ENCODE measurements at places on chromosomes 12 and 14. TPM values are rescaled to one million over a fixed set of nuclear protein-coding genes. Genes with fewer than 3 reads are reported as not detected.

GRCh38 chr12:68844788-68845695, 37.1 kb downstream of the MDM2 start:
- H3K27ac ChIP-seq, result no peak overlapping the region
- peaks cover 4% of the 10 kb centered on the region for H3K36me3 ChIP-seq
- no peak for DNase-seq

- H3K27ac ChIP-seq, result no peak overlapping the region
- no peaks in the 10 kb centered on the region for H3K4me1 ChIP-seq
- H3K27me3 ChIP-seq, result no peaks in the 10 kb centered on the region
- H3K4me3 ChIP-seq, result no peak overlapping the region
These were observed 694.8 kb upstream of the MIS18BP1 start for GRCh38 chr14:45947830-45948229.

- H3K36me3 ChIP-seq, result no peaks in the 10 kb centered on the region
- H3K27ac ChIP-seq, result no peak overlapping the region
- no peak overlapping the region for H3K4me3 ChIP-seq
- DNase-seq, result no peak
These were observed 107.1 kb downstream of the TMTC1 start for GRCh38 chr12:29676676-29677075.

GRCh38 chr12:18723752-18724151, 14.1 kb downstream of the PLCZ1 start:
- H3K27ac ChIP-seq, result no peak overlapping the region
- H3K4me3 ChIP-seq, result no peak overlapping the region
- no peaks in the 10 kb centered on the region for H3K4me1 ChIP-seq
- no peaks in the 10 kb centered on the region for H3K36me3 ChIP-seq
- no peaks in the 10 kb centered on the region for H3K27me3 ChIP-seq
- no peak for DNase-seq

DNA sequence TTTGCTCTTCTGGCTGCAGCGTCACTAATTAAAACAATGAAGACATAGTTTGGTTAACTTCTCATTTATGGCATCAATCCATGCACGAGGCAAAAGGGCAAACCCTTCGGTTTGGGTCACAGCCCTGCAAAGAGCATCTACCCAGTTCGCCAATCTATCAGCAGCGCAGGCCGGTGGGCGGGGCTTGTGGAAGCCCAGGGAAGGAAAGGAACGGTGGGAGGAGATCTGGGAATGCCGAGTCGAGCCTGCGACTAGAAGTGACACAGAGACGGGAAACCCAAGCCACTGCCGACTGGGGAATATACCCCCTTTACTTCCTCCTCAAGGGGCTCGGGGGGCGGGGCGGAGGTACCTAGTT, 466 bp downstream of the KICS2 start:
- H3K27me3 ChIP-seq, result no peaks in the 10 kb centered on the region
- H3K4me1 ChIP-seq, result no peaks in the 10 kb centered on the region
- H3K4me3 ChIP-seq, result peak overlapping the region; percentile 71
- no peaks in the 10 kb centered on the region for H3K36me3 ChIP-seq

- H3K27ac ChIP-seq, result no peak overlapping the region
- no peaks in the 10 kb centered on the region for H3K27me3 ChIP-seq
- no peak for DNase-seq
- no peaks in the 10 kb centered on the region for H3K36me3 ChIP-seq
These were observed 293.9 kb downstream of the RAD51B start for GRCh38 chr14:68113343-68113930.

DNA sequence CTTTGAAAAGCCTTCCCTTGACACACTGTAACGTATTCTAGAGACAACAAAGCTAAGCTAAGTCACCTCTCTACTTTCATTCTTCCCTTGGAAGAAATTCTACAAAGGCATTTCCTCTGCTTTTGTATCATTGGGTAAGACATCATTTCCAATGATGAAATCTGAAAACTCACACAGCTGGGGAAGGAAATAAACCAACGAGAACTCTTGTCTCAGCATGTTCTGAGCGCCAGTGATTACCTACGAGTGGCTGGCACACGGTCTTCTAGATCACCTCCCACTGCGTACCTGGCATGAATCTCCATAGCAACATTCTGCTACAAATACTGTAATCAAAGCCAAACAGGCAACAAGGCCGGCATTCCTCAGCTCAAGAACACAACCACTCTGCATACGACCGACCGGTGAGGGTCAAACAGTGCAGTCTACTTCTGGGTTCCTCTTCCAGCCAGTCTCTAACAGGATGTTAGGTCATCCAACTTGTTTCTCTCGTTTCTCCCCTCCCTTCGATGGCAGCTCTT, 7.6 kb downstream of the VPS37B start:
- H3K36me3 ChIP-seq, result no peaks in the 10 kb centered on the region
- H3K27me3 ChIP-seq, result no peaks in the 10 kb centered on the region
- no peak for DNase-seq
- H3K4me3 ChIP-seq, result no peak overlapping the region
- peak overlapping the region; percentile 61 for H3K27ac ChIP-seq
- no peaks in the 10 kb centered on the region for H3K4me1 ChIP-seq

DNA sequence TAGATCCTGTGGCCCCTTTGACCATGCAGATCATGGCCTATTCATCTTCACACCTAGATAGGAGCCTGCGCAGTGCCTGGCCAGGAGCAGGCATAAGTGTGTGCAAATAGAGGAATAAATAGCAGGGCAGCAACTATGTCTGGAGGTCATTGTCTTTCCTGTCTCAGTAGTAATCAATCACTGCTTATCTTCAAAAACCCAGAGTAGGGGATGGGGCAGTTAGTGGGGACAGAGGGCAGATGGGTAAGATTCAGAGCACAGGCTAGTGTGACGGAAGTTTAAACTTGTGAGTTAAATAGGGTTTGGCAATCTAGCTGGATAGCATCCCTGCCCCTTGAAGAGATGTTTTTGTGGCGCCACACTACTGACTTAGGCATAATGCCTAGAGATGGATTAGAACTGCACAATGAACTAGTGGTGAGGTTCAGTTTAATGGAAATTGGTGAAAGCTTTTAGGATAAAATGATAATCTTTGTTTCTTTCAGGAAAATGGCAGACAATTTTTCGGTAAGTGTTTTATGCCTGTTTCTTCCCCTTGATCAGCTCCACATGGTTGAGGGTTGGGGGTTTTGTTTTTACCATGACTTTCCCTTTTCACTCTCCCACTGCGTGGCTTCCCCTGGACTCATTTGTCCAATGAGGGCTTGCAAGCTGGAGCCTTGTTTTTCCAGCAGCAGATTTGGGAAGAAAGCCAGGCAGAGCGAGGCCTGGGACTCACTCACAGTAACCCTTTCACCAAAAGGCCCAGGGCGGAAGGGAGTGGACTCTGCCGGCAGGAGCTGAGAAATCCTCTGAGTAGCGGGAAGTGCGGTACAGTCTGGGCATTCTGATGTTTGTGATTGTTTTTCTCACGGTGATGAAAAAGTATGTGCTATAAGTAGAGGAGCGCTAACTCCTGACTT, 8.1 kb downstream of the LGALS3 start:
- H3K4me3 ChIP-seq, result peak overlapping the region; percentile 19
- DNase-seq, result peak; percentile 91
- peaks cover 28% of the 10 kb centered on the region for H3K36me3 ChIP-seq
- no peaks in the 10 kb centered on the region for H3K27me3 ChIP-seq

- H3K27ac ChIP-seq, result no peak overlapping the region
- H3K4me1 ChIP-seq, result no peaks in the 10 kb centered on the region
- no peaks in the 10 kb centered on the region for H3K27me3 ChIP-seq
- no peaks in the 10 kb centered on the region for H3K36me3 ChIP-seq
- DNase-seq, result no peak
- no peak overlapping the region for H3K4me3 ChIP-seq
These were observed 193.7 kb upstream of the FRMD6 start for GRCh38 chr14:51457843-51458562.

GRCh38 chr12:109871668-109872314, 8.6 kb downstream of the GLTP start:
- no peaks in the 10 kb centered on the region for H3K4me1 ChIP-seq
- H3K4me3 ChIP-seq, result no peak overlapping the region
- no peaks in the 10 kb centered on the region for H3K36me3 ChIP-seq
- no peaks in the 10 kb centered on the region for H3K27me3 ChIP-seq

DNA sequence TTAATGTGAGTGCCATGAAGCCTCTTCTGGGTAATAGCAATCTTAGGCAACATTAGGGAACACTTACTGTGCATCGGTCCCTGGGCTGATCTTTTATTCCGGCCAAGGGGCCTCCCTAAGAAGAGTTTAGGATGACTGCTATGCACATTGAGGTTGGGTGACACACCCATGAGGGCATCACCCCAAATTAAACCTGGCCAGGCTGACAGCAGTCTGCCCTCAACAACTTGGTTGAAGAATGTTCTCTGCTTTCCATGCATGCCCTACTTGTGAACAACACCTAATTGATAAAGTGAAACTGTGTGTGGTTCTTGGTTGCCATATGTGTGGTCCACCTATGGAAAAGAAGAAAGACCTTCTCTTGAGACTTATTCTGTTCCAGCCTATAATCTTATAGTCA, 1098.0 kb downstream of the BCL11B start:
- no peak overlapping the region for H3K4me3 ChIP-seq
- H3K4me1 ChIP-seq, result no peaks in the 10 kb centered on the region
- DNase-seq, result no peak
- no peaks in the 10 kb centered on the region for H3K36me3 ChIP-seq
- no peak overlapping the region for H3K27ac ChIP-seq

GRCh38 chr12:124295431-124296058, 652 bp downstream of the RFLNA start:
- peaks cover 33% of the 10 kb centered on the region for H3K27me3 ChIP-seq
- no peak for DNase-seq
- no peaks in the 10 kb centered on the region for H3K4me1 ChIP-seq
- H3K4me3 ChIP-seq, result peak overlapping the region; percentile 48

- no peak for DNase-seq
- peaks cover 65% of the 10 kb centered on the region for H3K4me1 ChIP-seq
- no peaks in the 10 kb centered on the region for H3K27me3 ChIP-seq
- H3K27ac ChIP-seq, result peak overlapping the region; percentile 76
These were observed 22.5 kb downstream of the MAX start for GRCh38 chr14:65079768-65080167.

- H3K4me3 ChIP-seq, result no peak overlapping the region
- DNase-seq, result no peak
- H3K4me1 ChIP-seq, result peaks cover 24% of the 10 kb centered on the region
- H3K36me3 ChIP-seq, result no peaks in the 10 kb centered on the region
These were observed 201.9 kb downstream of the FOXN3 start for GRCh38 chr14:89215114-89215513.

GRCh38 chr12:40375076-40375475, 150.3 kb downstream of the LRRK2 start:
- DNase-seq, result no peak
- no peak overlapping the region for H3K27ac ChIP-seq
- no peaks in the 10 kb centered on the region for H3K27me3 ChIP-seq
- no peaks in the 10 kb centered on the region for H3K4me1 ChIP-seq
- H3K4me3 ChIP-seq, result no peak overlapping the region

GRCh38 chr14:93281937-93282336, 50.9 kb downstream of the BTBD7 start:
- no peaks in the 10 kb centered on the region for H3K4me1 ChIP-seq
- no peak for DNase-seq
- no peaks in the 10 kb centered on the region for H3K36me3 ChIP-seq
- no peak overlapping the region for H3K4me3 ChIP-seq
- no peak overlapping the region for H3K27ac ChIP-seq
- H3K27me3 ChIP-seq, result no peaks in the 10 kb centered on the region

DNA sequence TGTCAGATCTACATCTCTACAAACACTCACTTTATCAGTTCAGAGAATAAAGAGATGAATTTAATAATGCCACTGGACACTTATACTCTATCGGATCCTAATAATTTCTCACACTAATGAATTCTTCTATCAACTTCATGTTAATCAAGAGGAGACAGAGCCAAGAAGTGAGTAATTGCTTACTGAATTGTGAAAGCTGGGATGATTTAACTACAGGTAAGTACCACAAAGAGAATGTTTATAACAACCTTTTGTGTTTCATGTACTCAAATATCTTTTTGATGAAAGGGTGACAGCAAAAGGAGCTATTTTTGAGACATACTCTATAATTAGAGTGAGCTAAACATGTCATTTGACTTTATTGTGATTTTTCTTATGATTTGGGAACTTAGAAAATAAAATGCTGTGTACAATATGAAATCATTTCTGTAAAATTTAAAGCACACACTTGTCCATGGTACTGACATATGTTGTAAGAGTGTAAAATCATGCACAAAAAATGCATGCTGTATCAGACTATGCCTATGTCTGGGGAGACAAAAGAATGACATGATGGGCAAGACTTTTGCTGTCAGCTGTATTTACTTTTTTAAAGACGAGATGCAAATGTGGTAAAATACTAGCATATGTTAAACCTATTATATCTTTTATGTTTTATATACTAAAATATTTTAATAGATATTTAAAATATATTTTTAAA, 361.2 kb downstream of the CCER1 start:
- no peaks in the 10 kb centered on the region for H3K36me3 ChIP-seq
- no peak overlapping the region for H3K27ac ChIP-seq
- H3K27me3 ChIP-seq, result no peaks in the 10 kb centered on the region
- no peaks in the 10 kb centered on the region for H3K4me1 ChIP-seq

DNA sequence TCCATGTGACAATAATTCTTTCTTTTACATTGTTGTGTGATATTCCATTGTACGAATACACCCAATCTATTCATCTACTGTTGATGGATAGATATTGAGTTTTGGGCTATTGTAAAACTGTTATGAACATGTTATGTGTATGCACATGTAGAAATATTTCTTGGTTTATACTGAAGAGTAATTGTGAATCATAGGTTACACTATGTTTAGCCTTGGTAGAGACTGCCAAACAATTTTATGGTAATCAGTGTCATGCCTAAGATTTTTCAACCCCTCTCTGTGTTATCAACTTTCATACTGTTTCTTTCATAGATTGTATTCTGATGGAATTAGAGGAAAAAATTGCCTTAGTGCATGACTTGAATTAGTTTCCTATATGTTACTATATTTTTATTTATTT, 39.5 kb downstream of the FRMD6 start:
- H3K27me3 ChIP-seq, result no peaks in the 10 kb centered on the region
- H3K27ac ChIP-seq, result no peak overlapping the region
- H3K4me3 ChIP-seq, result no peak overlapping the region
- H3K4me1 ChIP-seq, result no peaks in the 10 kb centered on the region
- H3K36me3 ChIP-seq, result no peaks in the 10 kb centered on the region
- no peak for DNase-seq

Gene KRT83
- not detected for polyA plus RNA-seq

Gene SCARB1
- 36.4 TPM for polyA plus RNA-seq

Gene KRT3
- not detected for polyA plus RNA-seq

Gene GLI1
- polyA plus RNA-seq, result 0.60 TPM

Gene RASSF8
- 6.0 TPM for polyA plus RNA-seq

Gene GUCY2C
- 26.9 TPM for polyA plus RNA-seq

Gene GPRC5D
- not detected for polyA plus RNA-seq
